ENCODE measurements at places on chromosomes 4 and X.

DNA sequence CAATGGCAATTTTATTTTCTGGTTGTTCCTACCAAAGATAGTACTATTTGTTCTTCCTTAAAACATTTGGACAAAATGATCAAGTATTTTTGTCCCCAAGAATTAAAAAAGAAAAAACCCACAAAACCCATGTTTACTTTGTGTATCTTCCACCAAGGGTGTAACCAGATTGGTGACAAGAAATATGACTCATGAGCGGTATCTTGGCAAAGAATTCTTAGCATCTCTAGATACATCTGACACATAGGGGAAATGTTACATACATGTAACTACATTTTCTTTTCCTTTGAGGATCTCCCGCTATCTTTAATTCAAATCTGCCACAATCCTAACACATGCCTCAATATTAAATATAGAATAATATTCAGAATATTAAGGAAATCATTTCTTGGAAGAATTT lies 78.7 kb downstream of the WDFY3 start:
- DNase-seq, result no peak

GRCh38 chr4:168514249-168514852 lies 17.5 kb downstream of the PALLD start:
- no peak for DNase-seq

DNA sequence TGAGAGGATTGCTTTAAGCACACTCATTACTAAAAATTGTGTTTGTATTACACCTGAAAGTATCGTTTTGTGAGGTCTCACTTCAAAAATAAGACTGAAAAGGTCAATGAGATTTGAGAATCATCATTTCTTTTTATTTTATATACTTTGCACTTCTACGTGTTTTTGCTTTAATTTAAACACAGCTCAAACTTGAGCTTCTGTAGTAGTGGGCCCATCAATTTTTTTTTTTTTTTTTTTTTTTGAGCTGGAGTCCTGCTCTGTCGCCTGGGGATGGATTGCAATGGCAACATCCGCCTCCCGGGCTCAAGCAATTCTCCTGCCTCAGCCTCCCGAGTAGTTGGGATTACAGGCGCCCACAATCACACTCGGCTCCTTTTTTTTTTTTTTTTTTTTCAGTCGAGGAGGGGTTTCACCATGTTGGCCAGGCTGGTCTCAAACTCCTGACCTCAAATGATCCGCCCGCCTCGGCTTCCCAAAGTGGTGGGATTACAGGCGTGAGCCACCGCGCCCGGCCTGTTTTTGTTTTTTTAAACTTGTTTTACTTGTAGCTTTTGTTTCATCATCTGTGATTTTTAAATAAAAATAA lies 1.5 kb downstream of the GSTCD start:
- no peak for DNase-seq

- DNase-seq, result no peak
Observed at GRCh38 chr4:72953571-72953970, 115.9 kb downstream of the COX18 start.

- DNase-seq, result no peak
Observed at GRCh38 chr4:140579278-140579677, 10.5 kb upstream of the UCP1 start.

- DNase-seq, result no peak
Observed at GRCh38 chr4:4541040-4541631, 712 bp downstream of the STX18 start.

DNA sequence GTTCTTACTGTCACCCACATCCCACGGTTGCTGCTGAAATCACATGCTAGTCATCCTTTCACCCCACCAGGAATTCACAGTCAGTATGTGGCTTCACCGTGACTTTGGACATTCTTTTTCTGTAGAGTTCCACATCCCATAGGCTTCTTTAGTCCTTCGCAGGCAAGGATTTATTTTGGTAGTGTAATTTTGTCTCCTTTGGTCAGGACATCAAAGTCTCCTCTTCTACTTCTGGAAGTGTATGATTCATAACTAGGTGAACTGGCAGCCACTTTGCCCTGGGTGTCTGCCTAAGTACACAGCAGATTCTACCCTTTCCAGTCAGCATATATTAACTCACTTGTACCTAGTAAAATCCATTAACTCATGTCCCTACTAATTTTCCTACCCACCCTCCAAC lies 38.3 kb upstream of the MMAA start:
- no peak for DNase-seq

DNA sequence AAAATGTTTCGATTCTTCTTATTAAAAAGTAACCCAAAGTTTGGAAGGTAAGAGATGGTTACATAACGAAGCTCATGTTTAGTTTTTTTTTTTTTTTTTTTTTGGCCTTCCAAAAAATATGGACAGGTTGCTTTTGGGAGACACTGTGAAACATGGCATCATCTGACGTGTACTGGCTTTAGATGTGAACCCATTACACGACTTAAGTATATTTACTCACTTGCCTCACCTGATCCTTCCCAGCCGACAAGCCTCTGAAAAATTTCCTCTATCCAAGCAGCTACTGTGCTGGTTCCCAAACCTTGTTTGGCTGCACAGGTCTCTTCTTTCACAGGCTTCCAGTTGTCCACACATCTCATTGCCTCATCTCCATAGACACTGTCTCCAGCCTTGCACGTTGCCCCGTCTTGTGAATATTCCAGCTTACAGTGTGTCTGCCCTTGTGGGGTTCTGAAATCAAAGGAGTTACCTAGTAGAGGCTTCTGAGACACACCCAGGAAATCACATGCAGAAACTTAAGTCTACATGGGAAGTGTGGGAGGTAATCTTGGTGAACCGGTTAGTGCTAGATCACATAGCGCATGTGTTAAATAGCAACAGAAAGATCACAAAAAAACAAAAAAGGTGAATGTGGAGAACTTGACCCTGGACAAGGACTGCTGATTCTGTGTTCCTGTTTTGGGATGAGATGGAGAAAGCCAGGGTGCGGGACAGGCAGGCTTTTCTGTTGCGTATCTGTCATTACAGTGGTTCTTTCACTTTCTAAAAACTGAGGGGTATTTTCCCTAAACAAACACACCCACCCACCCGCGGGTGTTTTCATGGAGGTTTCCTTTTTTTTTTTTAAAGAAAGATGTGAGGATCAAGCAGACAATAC lies 328.6 kb downstream of the ARHGAP10 start:
- DNase-seq, result no peak

GRCh38 chr4:187059895-187060294 lies 336.2 kb upstream of the FAT1 start:
- DNase-seq, result no peak

DNA sequence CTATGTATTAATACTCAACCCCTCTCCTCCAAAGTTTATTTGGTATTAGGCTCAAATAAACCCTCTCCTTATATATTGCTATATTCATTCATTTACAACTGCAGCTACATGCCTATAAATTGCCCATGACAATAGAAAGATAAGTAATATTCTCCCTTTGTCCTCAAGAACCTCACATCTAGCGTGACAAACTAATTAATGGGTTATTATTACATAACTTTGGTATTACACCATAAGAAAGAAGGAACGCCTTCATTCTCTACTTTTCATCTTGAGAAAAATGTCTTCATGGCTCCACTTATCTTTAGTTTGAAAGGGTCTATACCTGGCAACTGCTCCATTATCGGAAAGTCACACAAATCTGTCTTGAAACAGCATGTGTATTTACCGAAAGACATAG lies 157.7 kb upstream of the RASGEF1B start:
- DNase-seq, result no peak

GRCh38 chrX:35362866-35363265 lies 420.3 kb downstream of the FAM47B start:
- DNase-seq, result no peak

- no peak for DNase-seq
Observed at GRCh38 chr4:37661772-37662171, 24.4 kb downstream of the RELL1 start.

- DNase-seq, result peak; percentile 41
Observed at GRCh38 chr4:173519111-173520101, 10.6 kb downstream of the HAND2 start.

- DNase-seq, result no peak
Observed at GRCh38 chr4:100819505-100819904, 301.7 kb upstream of the EMCN start.

- no peak for DNase-seq
Observed at GRCh38 chrX:77949840-77950239, 19.6 kb downstream of the PGAM4 start.

DNA sequence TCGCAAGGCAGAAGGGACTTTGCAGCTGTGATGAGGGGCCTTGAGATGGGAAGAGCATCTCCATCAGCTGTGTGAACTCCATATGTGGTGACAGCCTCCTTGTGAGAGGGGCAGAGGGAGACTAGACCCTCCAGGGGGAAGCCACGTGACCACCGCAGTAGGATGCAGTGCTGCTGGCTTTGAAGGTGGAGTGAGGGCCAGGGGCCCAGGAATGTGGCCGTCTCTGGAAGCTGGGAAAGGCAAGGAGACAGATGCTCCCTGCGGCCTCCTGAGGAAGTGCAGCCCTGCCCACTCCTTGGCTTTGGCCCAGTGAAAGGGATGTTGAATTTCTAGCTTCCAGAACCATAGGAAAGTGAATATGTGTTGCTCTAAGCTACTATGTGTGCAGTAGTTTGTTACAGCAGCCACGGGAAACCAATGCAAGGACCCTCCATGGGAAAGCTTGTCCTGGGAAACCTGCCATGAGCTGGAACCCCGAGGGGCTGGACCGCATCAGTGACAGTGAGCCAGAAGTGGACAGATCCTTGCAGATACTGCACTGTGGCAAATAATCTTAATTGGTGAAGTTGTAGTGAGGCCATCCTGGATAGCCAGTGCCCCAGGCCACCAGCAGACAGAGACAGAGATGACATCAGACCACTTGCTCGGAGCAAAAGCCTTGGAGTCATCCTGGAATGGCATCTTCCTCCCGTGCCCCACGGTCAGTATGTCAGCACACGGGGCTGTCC lies 35.4 kb upstream of the SORCS2 start:
- peak; percentile 41 for DNase-seq

GRCh38 chr4:336099-336892 lies 1.3 kb upstream of the ZNF141 start:
- DNase-seq, result peak; percentile 70

- no peak for DNase-seq
Observed at GRCh38 chr4:44668526-44668925, 9.7 kb upstream of the GUF1 start.

- DNase-seq, result no peak
Observed at GRCh38 chr4:84276752-84277151, 222.3 kb downstream of the NKX6-1 start.

DNA sequence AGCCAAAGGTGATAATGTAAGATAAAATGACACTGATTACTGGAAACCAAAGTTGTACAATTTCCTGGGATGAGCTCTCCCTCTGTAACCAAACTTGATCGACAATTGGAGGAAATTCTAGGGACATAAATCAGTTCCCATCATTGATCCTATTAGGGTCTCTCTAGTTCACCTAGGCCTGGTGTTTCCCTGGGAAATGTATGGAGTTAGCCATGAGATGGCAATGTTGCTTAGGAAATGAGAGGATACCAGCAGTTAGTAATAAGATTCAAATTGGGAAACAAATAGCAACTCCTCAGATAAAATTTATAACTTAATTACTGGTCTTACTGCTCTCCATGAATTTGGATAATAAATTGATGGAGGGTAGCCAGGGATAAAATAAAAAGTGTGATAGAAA lies 52.2 kb downstream of the SPATA18 start:
- no peak for DNase-seq

GRCh38 chrX:123924186-123924585 lies 37.3 kb upstream of the STAG2 start:
- DNase-seq, result no peak

DNA sequence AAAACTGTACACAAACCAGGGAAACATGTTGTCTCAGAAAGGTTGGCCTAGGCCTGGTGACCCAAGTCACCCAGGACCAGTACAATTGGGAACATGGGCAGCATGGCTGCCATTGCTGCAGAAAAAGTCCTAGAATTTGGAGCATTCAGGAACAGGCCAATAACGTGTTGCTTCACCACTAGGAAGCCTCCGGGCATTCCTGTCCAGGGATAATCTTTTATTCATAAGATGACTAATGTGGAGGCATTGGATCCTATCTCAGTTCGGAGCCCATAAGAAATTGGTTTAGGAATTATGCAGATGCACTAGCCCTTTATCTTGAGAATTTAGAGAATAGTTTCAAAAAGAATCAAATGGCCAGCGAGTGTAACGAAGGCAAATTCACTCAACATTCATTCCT lies 242.8 kb upstream of the NDST4 start:
- no peak for DNase-seq

- DNase-seq, result no peak
Observed at GRCh38 chr4:81410680-81411079, 61.0 kb downstream of the RASGEF1B start.

- no peak for DNase-seq
Observed at GRCh38 chr4:79613269-79613935, 205.4 kb upstream of the GK2 start.
